ENCODE measurements at places on chromosomes 4 and X.

GRCh38 chr4:35695003-35695402, 549.3 kb downstream of the ARAP2 start:
- DNase-seq = no peak

GRCh38 chr4:188976644-188977115, 837.4 kb downstream of the TRIML1 start:
- no peak for DNase-seq

- no peak for DNase-seq
These were observed 389.7 kb upstream of the NR3C2 start for GRCh38 chr4:148831945-148832344.

DNA sequence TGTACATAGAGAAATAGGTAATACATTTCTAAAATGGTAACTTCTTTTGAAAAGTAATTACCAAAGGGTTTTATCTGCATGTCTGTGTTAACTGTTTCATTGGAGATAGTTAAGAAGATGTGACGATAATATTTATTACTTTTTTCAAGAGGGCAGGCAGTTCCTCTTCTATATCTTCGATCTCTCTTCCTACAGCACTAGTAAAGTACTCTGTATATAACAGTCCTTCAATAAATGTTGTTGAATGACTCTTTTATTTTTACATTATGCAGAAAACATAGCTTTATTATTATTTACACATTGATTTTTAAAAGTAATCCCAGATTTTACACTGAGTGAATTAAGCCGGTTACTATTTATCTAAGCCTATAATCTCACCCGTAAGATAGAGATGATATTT, 51.8 kb downstream of the TMPRSS11E start:
- DNase-seq = no peak

- no peak for DNase-seq
These were observed 1067.5 kb downstream of the PCDH7 start for GRCh38 chr4:31787701-31788100.

DNA sequence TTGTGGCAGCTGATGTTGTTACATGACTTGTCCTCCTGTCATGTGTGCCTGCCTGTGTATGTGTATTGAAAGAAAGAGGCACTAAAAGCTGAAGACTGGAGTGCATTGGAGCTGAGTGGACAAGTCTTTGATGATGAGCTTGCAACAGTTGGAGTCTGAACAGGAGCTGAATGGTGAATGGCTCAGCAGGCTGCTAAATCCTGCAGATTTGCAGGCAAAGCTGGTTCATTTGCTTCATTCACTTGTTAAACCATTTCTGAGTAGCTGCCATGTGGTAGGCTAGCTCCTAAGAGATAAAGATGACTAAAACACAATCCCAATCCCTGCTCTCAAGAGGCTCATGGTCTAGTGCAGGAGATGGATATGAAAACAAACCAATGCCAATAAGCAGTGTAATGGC, 217.3 kb downstream of the CHRDL1 start:
- DNase-seq = no peak

DNA sequence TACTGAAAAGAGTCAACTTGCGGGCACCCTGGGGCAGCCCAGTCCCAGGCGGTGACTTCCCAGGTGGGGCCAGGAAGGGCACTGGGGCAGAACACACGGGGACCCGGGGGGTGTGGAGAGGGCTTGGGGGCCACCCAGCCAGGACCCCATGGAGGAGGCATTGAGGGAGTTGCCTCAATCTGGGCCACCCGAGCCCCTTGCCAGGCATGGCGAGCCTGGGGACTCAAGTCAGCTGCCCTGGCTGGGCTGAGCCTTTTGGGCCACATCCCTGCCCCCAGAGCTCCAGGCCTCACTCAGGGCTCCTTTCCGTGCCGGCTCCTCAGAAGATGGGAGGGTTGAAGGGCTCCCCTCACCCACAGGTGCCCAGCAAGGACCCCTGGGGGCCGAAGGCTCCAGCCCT, 6.6 kb upstream of the CPLX1 start:
- DNase-seq = no peak

- no peak for DNase-seq
These were observed 36.8 kb downstream of the LRP2BP start for GRCh38 chr4:185358959-185359358.

DNA sequence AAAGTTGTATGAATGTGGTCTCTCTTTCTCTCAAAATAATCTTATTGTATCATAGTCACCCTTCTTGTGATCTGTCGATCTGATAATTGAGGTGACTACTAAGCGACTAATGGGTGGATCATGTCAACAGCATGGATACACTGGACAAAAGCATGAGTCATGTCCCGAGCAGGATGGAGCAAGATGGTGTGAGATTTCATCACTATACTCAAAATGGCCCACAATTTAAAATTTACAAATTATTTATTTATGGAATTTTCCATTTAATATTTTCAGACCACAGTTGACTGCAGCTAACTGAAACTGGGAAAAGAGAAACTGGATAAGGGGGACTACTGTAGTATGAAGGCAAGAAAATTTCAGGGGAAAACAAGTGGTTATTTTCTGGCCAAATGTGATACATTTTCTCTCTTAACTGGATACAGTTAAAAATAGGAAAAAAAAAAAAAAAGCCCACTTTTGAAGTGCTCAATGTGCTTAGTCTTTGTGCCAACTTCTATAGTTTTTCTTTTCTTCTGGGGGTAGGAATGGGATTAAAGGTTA, 25.3 kb downstream of the FAM241A start:
- DNase-seq = no peak

- no peak for DNase-seq
These were observed 379.8 kb downstream of the ZNF674 start for GRCh38 chrX:46165411-46165810.

DNA sequence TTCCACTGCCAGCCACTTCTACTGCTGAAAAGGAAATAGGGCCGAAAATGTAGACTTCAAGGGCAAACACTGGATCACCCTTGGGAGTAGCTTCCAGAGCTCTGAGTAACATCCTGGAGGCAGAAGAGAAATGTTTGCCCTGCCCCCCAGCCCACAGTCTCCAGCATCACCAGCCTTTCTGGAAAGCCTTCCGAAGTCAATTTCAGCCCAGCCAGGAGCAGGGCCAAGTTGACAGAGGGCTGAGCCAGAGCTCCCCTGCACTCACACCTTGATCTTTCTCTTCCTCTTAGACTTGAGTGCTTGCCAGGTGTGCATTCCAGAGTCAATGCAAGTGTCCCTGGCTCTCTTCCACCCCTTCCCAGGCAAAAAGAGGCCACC, 35.2 kb downstream of the SLC25A5 start:
- no peak for DNase-seq

DNA sequence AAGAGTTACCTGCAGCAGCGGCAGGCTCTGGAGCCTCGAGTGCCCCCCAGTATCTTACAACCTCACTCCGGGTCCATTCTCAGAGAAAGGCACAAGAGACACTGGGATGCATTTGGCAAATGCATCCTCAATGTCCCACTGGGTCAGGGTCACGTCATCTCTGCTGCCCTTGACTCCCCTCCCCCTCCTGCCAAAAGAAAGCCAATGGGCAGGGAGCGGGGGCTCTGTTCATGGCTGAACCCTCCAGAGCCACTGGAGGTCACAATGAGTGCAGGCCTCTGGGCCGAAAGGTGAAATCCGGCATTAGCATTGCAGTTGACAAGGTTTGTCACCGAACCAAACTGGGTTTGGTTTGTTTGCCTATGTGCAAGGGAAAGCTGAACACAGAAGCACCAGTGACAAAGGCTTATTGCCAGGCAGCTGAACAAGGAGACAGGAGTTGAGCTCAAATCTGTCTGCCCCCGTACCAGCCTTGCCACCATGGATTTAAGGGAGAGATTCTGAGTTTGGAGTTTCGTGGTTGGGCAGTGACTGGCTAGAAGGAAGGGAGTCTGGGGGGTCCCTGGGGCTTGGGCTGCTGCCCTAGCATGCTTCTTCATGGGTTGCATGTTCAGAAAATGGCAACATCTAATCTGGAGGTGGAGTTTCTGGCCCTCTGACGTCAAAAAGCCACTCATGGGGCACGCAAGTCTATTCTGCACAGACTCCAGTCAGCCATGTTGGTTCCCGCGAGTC, 64.3 kb downstream of the HTRA3 start:
- DNase-seq = no peak

DNA sequence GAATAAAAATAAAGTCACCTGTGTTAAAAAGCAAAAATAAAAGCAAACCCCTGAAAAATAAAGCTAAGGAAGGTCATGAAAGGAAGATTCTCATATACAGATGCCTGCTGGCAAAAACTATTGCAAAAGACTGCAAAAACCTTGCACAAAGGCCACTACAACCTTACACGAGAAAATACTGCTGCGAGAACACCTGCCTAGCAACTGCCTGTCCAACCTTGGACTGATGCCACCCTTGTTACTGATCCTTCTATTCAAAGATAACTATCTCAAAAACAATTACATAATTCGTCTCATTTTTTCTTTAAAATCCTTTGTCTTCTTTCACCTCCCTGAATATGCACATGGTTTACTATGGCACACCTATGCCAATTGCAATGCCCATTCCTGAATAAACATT, 49.6 kb downstream of the SLC2A9 start:
- DNase-seq = no peak

DNA sequence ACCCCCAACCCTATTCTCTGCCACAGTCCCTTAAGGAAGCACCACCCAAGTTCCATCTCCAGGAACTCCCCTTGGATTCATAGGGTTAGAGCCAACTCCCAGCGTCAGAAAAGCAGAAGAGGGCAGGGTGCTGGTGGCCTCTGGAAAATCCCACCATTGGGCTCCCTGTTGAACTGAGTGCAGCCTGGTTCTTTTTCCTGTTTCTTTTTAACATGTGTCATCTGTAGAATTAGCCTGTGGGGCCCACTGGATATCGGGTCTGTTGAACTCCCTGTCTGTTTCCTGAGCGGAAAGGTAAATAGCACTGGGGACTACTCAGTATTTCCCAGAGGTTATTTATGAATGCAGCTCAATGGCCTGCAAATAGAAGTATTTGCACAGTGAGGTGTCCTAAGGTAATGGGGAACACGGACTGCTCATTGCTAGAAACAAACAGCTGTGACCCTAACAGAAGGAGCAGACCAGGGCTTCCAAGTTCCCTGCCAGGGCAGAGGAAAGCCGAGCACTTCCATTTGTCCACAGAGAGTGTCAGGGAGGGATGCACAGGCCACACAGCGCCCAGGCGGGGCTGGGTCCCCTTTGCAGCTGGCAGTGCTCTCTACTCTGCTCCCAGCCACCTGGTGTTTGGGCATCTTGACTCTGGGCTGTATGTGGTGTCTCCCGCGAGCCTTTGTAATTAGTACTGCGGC, 102.6 kb downstream of the FHDC1 start:
- no peak for DNase-seq

DNA sequence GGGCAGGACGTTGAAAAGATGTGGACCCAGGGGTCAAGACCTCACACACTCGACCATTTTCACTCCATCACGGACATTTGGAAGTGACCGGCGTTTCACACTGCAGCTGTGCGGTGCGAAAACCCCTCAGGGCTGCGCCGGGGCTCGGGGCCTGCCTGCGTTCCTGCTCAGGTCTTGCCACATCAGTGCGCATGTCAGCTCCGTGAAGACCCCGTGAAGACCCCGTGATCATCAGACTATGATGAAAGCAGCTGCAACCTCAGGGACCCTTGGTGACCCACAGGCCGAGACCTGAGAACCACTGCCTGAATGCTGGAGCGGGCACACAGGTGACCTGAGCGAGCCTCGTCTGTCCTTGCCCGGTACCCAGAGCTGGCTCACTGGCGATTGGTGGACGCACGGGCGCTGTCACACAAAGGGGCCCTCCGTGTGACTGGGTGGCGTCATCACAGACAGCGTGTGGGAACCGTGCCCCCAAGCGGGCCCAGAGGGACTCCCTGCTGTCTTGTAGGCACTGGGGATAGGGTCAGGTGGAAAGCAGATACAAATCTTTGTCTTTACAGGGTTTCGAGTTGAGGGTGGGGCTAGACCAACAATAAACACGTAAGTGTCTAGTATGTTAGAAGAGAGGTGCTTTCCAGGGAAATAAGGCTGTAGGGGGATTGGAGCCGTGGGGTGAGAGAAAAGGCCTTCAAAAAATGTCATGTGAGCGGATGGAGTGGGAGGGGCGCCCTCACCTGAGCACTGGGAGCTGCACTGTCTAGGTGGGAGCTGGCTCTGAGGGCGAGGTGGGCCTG, 12.7 kb downstream of the MSANTD1 start:
- DNase-seq = no peak

GRCh38 chr4:6548201-6548881, 26.6 kb upstream of the MAN2B2 start:
- DNase-seq = no peak

DNA sequence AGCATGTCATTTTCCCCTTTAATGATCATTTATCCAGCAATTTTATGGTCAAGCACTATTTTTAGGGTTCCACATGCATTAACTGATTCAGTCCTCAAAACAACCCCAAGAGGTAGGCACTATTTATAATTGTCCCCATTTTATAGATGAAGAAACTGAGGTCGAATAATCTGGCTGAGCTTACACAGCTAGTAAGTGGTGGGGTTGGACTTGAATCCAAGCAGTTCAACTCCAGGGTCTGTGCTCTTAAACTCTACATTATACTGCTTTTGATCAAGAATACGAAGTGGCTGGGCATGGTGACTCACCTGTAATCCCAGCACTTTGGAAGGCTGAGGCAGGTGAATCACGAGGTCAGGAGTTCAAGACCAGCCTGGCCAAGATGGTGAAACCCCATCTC, 3.2 kb upstream of the CHRNA9 start:
- DNase-seq = no peak

GRCh38 chrX:108704839-108705238, 31.5 kb downstream of the IRS4 start:
- no peak for DNase-seq

DNA sequence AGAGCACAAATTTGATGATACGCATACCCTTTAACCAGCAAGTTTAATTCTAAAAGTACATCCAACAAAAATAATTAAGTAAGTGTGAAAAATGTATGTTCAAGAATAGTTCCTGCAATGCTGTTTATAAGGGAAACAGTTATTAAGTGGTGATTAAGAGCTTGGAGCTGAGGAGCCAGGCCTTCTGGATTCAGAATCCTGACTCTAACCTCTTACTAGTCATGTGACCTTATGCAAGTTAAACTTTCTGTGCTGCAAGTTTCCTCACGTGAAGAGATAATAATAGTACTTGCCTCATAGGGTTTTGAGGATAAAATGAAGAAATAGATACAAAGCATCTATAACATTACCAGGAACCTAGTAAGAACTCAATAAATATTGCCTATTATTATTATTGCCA, 77.7 kb downstream of the FAM13A start:
- no peak for DNase-seq

DNA sequence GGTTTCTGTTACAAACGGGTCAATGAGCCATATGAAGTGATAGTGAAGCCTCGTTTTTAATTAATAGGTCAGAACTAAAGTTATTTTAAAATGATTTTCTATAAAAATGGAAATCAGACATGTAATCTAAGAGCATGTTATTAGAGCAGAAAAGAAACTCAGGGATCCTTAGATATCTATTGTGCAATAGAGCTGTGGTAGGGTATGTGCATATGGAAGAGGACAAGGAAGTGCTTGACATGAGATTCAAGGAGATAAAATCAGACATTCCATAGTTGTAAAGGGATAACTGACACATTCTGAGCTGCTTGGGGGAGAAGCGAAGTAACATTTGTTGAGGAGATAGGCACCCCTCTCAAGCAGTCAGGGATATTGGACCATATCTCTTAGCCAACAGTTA, 143.0 kb downstream of the AFF2 start:
- no peak for DNase-seq
